Myocyte (in vitro differentiated cells): ENCODE measurements at places on chromosomes 11 and 22.
A peak's percentile ranks its signal among the peaks of the same experiment; 100 is the strongest.

DNA sequence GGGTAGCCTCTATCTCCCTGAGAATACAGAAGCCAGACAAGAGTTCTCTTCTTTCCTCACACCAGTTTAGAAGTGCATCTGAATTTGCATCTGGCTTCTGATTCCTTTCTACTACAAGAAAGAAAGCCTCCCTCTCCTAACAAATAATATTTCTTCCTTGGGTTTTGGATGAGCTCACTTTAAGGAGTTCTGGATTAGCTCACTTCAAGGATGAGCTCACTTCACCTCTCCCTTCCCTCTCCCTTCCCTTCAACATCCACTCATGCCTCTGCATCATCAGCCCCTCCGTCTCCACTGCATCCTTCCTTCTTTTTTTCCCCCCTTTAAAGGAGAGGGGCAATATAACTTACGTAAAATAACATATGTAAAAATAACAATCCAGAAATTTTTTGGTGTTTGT, 1.6 kb upstream of the MTNR1B start:
- no peak for DNase-seq

DNA sequence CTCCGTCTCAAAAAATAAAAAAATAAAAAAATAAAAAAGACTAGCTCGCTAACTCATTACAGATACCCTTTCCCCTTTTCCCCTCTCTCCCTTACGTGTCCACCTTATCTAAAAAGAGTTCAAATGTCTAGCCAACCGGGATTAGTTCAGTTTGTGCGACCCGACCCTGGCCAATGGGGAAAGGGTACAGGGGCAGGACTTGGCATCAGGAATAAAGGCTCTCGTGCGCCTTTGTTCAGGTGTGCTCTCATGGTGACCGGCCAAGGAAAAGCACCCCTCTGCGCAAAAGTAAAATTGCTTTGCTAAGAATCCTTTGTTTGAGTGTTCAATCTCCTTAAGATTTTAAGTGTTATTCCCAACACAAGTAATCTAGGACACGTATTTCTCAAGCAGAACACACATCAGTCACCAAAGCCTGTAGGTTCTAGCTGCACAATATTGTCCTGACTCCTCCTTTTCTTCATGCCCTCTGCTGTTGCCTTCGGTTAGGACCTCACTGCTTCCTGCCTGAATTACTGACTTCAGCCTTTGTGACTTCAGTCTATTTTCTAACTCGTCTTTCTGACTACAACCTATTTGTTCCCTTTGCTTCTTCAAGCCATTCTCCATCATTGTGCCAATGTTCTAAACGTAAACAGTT, 20.7 kb upstream of the CECR2 start:
- DNase-seq: no peak

- no peak for DNase-seq
These were observed 6.1 kb upstream of the MCAM start for GRCh38 chr11:119322921-119323531.

DNA sequence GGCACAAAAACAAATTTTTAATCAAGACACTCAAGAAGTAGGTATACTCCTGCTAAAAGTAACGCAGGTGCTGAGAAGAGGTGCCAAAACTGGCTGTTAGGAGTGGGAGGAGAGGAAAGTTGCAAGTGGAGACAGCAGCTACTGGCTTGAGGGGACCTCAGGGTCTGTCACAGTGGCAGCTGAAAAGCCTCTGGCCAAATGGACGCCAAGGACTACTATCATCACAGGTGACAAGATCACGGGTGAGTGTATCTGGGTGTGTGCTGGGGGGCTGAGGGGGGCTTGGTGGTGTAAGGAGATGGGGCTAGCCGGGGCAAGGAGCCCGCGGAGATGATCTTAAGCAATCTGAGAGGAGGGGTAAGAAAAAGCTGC, 687 bp downstream of the ZNF202 start:
- DNase-seq: peak; percentile 6

DNA sequence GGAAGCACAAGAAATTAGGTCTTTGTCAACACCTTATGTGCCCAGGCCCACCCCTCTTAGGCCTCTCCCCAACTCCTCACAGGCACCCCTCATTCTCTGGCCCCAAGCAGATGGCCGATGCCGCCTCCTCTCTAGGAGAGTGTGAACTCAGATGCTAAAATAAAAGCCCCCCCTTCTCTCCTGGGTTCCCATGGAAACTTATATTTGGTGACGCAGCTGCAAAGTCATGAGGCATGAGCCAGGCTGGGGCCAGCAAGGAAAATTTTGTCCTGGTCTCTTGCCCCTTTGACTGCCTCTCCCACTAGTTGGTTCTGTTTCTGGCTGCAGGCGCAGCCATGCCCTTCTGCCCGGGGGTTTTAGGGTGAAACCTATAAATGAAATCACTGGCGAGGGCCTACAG, 11.8 kb downstream of the RCOR2 start:
- DNase-seq: no peak

DNA sequence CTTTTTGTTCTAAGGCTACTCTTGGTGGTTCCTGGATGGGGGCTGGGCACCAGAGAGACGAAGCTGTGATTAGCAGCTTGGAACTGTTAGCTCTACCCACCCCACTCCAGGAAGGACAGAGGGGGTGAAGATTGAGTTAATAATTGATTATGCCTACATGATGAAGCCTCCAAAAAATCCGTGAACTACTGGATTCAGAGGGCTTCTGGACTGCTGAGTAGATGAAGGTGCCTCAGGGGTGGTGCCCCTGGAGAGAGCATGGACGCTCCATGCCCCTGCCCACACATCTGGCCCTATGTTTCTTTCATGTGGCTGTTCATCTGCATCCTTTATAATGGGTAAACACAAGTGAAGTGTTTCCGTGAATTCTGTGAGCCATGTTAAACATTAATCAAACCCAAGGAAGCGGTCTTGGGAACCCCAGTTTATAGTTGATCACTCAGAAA, 47.3 kb upstream of the CYP2D6 start:
- no peak for DNase-seq

- peak; percentile 60 for DNase-seq
These were observed 1.4 kb upstream of the MAPK11 start for GRCh38 chr22:50271519-50271970.

GRCh38 chr11:129234978-129235377, 42.9 kb upstream of the ARHGAP32 start:
- no peak for DNase-seq

GRCh38 chr11:127564810-127565209, 564.2 kb upstream of the KIRREL3 start:
- DNase-seq: peak; percentile 26

GRCh38 chr11:26971961-26972360, 22.0 kb upstream of the FIBIN start:
- DNase-seq: no peak

DNA sequence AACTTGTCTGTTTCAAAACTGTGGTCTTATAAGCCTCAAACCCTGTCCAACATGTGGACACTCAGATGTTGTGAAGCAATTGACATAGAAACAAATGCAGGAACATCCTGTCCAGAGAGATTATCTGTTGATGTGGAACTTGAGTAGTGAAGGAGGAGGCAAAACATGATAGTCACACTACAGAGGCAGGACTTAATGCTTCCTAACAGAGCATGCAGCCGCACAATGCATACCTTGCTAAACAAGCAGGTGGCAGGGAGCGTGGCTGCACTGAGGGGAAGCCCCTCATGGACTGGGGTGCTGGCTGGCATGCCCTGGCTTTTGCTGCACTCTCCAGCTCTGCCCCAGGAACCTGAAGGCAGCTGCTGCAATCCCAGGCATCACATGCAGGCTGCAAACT, 5.3 kb downstream of the C22orf39 start:
- no peak for DNase-seq

- no peak for DNase-seq
These were observed 96.8 kb downstream of the ATM start for GRCh38 chr11:108319541-108320145.

- peak; percentile 16 for DNase-seq
These were observed 33.6 kb upstream of the MMP7 start for GRCh38 chr11:102564110-102564509.

- DNase-seq: no peak
These were observed 20.5 kb downstream of the RNF169 start for GRCh38 chr11:74769055-74769707.

GRCh38 chr11:72507050-72507449, 72.7 kb upstream of the CLPB start:
- no peak for DNase-seq

DNA sequence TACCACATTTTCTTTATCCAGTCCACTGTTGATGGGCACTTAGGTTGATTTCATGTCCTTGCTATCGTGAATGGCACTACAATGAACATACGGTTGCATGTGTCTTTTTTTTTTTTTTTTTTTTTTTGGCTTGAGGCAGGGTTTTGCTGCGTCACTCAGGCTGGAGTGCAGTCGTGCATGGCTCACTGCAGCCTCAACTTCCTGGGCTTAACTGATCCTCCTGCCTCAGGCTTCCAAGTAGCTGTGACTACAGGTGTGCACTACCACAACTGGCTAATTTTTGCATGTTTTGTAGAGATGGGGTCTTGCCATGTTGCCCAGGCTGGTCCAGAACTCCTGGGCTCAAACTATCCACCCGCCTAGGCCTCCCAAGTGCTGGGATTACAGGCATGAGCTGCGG, 1.5 kb upstream of the CCDC90B start:
- no peak for DNase-seq

GRCh38 chr11:123839131-123839530, 33.0 kb upstream of the OR6M1 start:
- DNase-seq: no peak

- DNase-seq: no peak
These were observed 289.1 kb upstream of the SORL1-AS1 start for GRCh38 chr11:121741761-121742361.

DNA sequence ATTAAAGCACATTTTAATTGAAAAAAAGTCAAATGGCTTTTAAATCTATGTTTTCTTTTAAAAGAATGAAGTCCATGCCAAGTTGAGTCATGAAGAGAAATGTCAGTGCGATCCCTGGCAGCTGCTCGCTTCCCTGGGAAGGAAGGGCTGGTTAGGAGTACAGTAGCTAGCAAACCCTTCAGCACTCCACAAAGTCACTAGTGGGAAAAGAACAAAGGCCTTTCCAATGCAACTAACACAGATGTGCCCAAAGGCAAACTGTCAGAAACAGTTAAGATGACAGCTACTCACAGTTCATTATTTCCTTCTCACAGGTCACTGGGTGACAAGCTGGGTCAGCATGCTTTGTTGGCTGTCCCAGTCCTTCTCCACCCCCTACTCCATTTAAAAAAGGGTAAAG, 308.7 kb downstream of the DCDC1 start:
- DNase-seq: peak; percentile 85

DNA sequence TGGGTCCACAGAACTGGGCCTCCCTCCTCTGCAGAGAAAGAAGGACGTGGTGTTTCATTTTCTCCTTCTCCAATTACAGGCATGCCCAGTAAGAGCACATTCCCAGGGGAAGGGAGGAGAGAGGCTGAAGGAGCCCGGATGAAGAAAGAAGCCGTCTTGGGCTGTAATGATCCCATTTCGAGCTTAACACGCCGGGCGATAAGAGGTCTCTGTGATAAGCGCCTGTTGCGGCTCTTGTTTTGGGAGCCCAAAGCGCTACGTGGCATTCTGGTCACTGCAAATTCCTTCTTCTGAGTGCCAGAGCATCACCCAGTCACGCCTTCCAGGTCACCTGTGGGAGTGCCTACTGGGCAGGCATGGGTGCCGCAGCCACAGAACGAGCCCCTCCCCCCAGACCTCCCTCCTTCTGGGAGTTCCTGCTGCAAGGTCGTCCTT, 57.5 kb downstream of the ANO1 start:
- DNase-seq: peak; percentile 46

- DNase-seq: peak; percentile 24
These were observed 144.6 kb downstream of the CCDC81 start for GRCh38 chr11:86519064-86519911.

DNA sequence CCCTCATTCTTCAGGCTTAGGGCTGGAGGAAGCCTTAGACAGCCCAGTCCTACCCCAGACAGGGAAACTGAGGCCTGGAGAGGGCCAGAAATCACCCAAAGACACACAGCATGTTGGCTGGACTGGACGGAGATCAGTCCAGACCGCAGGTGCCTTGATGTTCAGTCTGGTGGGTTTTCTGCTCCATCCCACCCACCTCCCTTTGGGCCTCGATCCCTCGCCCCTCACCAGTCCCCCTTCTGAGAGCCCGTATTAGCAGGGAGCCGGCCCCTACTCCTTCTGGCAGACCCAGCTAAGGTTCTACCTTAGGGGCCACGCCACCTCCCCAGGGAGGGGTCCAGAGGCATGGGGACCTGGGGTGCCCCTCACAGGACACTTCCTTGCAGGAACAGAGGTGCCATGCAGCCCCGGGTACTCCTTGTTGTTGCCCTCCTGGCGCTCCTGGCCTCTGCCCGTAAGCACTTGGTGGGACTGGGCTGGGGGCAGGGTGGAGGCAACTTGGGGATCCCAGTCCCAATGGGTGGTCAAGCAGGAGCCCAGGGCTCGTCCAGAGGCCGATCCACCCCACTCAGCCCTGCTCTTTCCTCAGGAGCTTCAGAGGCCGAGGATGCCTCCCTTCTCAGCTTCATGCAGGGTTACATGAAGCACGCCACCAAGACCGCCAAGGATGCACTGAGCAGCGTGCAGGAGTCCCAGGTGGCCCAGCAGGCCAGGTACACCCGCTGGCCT, 641 bp downstream of the APOC3 start:
- DNase-seq: no peak

DNA sequence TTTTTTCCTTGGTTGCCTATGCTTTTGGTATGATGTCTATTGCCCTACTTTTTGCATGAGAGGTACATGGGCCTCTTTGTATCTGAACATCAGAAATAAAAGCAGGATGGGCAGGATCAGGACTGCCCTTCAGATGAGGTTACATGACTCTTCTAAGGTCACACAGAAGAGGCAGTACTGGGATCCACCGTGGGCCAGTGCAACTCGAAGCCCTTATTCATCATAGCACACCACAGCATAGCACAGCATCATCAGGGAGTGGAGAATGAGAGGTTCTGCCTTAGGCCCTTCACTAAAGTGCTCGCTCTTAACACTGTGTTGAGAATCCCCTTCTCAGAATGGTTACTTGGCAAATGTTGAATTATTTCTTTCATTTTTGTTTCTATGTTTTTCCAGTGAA, 88.3 kb downstream of the C22orf31 start:
- peak; percentile 28 for DNase-seq

DNA sequence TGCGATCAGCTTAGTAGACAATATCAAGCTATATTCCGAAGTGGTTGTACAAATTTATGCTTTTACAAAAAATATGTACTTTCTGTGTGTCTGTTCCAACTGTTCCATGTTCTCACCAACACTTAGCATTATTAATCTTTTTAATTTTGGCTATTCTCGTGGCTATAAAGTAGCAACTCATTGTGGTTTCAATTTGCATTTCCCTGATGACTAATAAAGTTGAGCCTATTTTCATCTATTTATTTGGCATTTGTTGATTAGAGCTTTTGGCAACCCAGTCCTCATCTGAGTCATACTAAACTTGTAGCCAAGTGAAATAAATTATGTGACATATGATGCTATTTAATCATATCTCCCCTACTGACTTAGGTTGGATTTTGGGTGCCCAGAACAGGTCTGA, 115.9 kb downstream of the FBXO7 start:
- no peak for DNase-seq

DNA sequence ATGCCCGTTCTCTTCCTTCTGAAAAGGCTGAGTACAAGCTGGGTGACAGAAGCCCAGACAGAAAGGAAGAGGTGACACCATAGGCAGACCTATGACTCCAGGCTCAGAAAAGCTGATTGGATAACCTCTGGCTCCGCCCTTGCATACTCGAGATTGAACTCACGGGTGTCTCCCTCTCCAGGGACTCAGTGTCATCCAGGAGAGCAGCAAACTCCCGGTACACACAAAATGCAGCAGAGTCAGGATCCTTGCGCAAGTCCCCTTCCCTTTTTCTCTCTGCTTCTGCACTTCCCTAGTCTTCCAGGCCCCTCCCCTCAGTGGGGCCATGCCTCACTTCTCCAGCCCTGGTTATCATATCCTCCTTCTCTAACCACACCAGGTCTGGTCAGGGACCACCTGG, 9.8 kb downstream of the SCN4B start:
- no peak for DNase-seq

GRCh38 chr11:130330101-130330684, 15.5 kb upstream of the ZBTB44 start:
- DNase-seq: peak; percentile 31
